Mucosa of gallbladder (tissue), 1 donor: ENCODE measurements at places on chromosomes 5 and 9. TPM values are rescaled to one million over a fixed set of nuclear protein-coding genes. Genes with fewer than 3 reads are reported as not detected.

The SPINK4 gene
- total RNA-seq, result 2.5 TPM

The SHROOM1 gene
- 96.1 TPM for total RNA-seq

The GBGT1 gene
- 26.5 TPM for total RNA-seq

The SCGB3A2 gene
- total RNA-seq, result not detected

The FOXD4 gene
- 0.43 TPM for total RNA-seq

The SYK gene
- 42.9 TPM for total RNA-seq

The LAMC3 gene
- total RNA-seq, result 14.2 TPM

The HTR1A gene
- not detected for total RNA-seq

The AJM1 gene
- 19.4 TPM for total RNA-seq

The FBN2 gene
- 3.5 TPM for total RNA-seq

The SHOC1 gene
- not detected for total RNA-seq

The CTXN3 gene
- not detected for total RNA-seq

The PPP1R26 gene
- 23.3 TPM for total RNA-seq

The DRD1 gene
- total RNA-seq, result 0.81 TPM

The PRKAA1 gene
- total RNA-seq, result 91.5 TPM

The LHX6 gene
- 4.5 TPM for total RNA-seq

The SLC34A3 gene
- 0.49 TPM for total RNA-seq

The CYLC2 gene
- total RNA-seq, result not detected

The ANKRD31 gene
- 0.17 TPM for total RNA-seq

The CDC20B gene
- total RNA-seq, result 0.20 TPM

The HRH2 gene
- total RNA-seq, result 1.4 TPM

The CDH18 gene
- total RNA-seq, result 0.32 TPM

The PKN3 gene
- total RNA-seq, result 9.4 TPM

The ATP6V1G1 gene
- total RNA-seq, result 68.9 TPM

The CFAP157 gene
- total RNA-seq, result 1.4 TPM

The NR6A1 gene
- total RNA-seq, result 3.2 TPM

The KCNV2 gene
- total RNA-seq, result not detected

The IFNA21 gene
- not detected for total RNA-seq

The NACC2 gene
- total RNA-seq, result 59.6 TPM

The MEGF10 gene
- total RNA-seq, result 0.63 TPM

The TMEM203 gene
- 37.6 TPM for total RNA-seq

The NIPAL4 gene
- 0.63 TPM for total RNA-seq

The PFDN1 gene
- total RNA-seq, result 41.8 TPM

The DNM1 gene
- 135 TPM for total RNA-seq

The MTRR gene
- 42.9 TPM for total RNA-seq

The ALDOB gene
- total RNA-seq, result 265 TPM

The GNA14 gene
- total RNA-seq, result 11.3 TPM

The PCDHB12 gene
- 3.5 TPM for total RNA-seq

The CLTB gene
- total RNA-seq, result 119 TPM

The MOB3B gene
- 19.3 TPM for total RNA-seq

The PCDHA11 gene
- 2.9 TPM for total RNA-seq
